ENCODE measurements at places on chromosomes 6 and 20.
A peak's percentile ranks its signal among the peaks of the same experiment; 100 is the strongest.

DNA sequence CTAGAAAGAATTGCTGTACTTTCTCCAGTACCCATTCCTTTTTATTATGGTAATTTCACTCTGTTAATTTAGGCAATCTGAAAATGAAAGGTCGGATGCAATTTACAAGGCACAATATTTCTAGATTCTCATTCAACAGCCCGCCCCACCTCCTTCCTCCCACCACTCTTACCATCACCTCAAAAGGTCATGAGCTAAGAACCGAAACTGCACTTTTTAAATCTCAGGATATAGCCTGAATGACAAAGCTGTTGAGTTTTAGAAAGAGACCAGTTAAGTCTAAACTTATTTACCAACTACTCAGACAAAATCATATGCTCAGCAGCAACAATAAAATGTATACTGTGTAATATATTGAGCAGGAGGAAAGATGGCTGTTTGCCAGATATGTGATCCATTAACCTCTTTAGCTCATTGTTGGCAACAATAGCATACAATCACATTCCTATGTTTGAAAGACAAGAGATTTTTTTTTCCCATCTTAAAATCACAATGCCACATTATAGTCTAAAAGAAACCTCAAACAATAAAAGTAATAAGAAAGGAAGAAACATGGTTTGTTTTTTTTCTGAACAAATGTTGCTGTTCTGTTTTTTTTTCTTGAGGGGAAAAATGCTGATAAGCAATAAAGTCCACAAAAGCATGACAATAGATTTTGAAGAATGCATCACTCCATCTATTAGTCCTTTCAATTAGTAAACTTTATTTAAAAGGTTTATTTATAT lies 1.6 kb upstream of the HS3ST5 start:
- no peak for DNase-seq

GRCh38 chr20:5127204-5127858 lies 523 bp downstream of the CDS2 start:
- peak; percentile 18 for DNase-seq

DNA sequence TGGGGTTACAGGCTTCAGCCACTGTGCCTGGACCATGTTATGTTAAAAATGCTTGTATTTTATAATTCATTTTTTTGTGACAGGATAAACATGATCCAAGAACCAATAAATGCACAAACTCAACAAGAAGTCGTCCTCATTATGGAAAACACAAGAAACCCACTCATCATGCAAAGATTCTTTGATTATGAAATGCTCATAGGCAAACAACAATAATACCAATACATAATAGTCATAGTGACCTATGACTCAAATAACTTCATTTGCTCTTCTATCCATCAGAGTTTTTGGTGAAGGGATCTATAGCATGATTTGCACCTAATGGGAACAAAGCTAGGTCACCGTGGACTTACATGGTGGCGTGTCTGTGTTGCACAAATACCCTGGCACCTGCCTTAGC lies 217.1 kb upstream of the THEMIS start:
- DNase-seq, result no peak

DNA sequence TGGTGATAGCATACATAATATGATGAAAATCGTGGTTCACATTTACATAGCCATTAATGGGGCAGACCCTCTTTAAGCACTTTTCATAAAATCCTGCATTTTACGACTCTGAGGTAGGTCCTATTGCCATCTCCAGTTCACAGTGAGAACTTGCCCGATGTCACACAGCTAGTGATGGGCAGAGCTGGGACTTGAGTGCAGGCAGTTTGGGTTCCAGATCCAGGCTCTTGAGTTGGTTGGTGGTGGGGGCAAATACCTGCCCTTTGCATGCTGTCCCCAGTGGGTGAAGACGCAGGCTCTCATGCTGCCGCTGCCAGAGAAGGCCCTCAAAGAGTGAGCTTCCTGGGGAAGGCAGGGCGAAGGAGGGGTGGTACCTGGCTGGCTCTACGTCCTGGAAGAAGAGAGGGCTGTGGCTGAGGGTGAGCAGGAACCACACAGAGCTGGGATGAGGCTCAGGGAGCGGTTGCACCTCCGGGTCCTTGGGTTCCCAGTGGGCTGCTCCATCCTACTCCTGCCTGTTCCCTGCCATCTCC lies 6.1 kb upstream of the BAK1 start:
- no peak for DNase-seq

DNA sequence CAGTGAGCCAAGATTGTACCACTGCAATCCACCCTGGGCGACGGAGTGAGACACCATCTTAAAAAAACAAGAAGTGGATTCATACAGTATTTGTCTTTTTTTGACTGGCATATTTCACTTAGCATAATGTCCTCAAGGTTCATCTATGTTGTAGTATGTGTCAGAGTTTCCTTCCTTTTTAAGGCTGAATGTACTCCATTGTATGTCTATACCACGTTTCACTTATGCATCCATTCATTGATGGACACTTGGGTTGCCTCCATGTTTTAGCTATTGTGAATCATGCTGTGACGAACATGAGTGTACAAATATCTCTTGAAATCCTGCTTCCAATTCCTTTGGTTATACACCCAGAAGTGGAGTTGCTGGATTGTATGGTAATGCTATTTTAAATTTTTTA lies 28.9 kb upstream of the FAM83D start:
- no peak for DNase-seq

- no peak for DNase-seq
These were observed at the start of gene PCSK2 for GRCh38 chr20:17226410-17227218. PCSK2 (plus strand) TSS chr20:17227040; CDS start chr20:17227306, 266 bp downstream.

GRCh38 chr6:136404627-136405419 lies 115.2 kb upstream of the BCLAF1 start:
- DNase-seq, result no peak

- DNase-seq, result no peak
These were observed 11.8 kb upstream of the CD93 start for GRCh38 chr20:23097636-23098580.

- DNase-seq, result no peak
These were observed 74.6 kb downstream of the SAMD3 start for GRCh38 chr6:130148181-130148580.

GRCh38 chr6:22779062-22779461 lies 209.7 kb downstream of the HDGFL1 start:
- DNase-seq, result no peak

DNA sequence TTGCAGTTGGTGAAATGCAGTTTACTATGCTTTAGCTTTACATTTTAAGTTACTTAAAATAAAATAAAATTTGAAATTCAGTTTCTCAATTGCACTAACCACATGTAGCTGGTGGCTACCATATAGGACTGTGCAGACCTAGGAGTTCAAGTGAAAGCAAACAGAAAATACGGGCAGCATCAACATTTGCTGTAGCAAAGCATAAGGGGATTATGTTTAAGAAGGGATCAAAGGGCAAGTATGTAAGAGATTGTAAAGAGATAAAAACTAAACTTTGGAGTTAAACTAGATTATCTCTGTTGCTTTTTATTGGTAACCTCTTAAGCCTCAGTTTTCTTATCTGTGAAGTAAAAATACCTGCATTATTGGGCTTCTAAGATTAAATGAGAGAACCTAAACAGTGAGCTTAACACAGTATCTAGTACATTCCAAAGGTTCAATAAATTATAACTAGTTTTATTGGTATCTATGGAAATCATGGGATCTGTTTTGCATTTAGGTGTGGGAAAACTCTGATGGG lies 81.2 kb downstream of the SPTLC3 start:
- DNase-seq, result no peak

- DNase-seq, result no peak
These were observed 21.6 kb downstream of the ALDH8A1 start for GRCh38 chr6:134928151-134928900.

GRCh38 chr20:57774951-57775350 lies 65.1 kb upstream of the PMEPA1 start:
- DNase-seq, result no peak

- DNase-seq, result no peak
These were observed 51.7 kb upstream of the TFAP2D start for GRCh38 chr6:50661636-50662035.

DNA sequence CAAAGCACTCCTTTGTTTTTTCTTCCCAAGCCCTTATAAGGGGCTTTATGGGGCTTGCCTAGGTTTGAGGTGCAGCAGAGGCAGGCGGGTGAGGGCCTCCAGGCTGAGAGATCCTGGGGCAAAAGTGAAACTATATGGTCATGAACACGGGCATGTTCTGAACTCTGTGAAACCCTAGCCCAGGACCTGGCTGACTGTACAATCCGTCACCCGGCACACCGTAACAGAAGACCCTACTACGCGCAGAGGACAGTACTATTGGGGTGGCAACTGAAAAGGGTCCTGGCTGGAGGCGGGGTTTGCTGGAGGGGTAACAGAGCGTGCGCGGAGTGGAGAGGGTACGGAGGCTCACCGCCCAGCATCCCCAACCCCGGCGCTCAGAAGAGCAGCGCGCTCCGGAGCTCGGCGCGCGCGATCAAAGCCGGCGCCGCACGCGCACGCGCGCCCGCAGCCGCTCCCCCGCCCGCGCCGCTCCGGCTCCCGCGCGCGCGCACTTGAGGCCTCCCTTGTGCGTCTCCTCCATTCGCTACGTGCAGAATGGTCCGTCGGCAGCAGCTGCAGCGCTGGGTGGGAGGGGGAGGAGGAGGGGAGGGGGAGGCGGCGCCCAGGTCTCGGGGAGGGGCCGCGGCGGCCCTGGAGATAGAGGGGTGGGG lies 54.2 kb downstream of the MRPL14 start:
- peak; percentile 54 for DNase-seq

- no peak for DNase-seq
These were observed 38.6 kb downstream of the PRDM1 start for GRCh38 chr6:106124437-106125430.

GRCh38 chr6:44730771-44731391 lies 343.4 kb downstream of the CDC5L start:
- DNase-seq, result no peak

GRCh38 chr20:21607971-21608725 lies 94.3 kb upstream of the NKX2-2 start:
- no peak for DNase-seq

GRCh38 chr20:44702776-44703175 lies 12.4 kb upstream of the CCN5 start:
- no peak for DNase-seq

GRCh38 chr6:43843669-43844171 lies 73.7 kb downstream of the VEGFA start:
- no peak for DNase-seq

- no peak for DNase-seq
These were observed 11.9 kb downstream of the PCMT1 start for GRCh38 chr6:149761438-149761837.

DNA sequence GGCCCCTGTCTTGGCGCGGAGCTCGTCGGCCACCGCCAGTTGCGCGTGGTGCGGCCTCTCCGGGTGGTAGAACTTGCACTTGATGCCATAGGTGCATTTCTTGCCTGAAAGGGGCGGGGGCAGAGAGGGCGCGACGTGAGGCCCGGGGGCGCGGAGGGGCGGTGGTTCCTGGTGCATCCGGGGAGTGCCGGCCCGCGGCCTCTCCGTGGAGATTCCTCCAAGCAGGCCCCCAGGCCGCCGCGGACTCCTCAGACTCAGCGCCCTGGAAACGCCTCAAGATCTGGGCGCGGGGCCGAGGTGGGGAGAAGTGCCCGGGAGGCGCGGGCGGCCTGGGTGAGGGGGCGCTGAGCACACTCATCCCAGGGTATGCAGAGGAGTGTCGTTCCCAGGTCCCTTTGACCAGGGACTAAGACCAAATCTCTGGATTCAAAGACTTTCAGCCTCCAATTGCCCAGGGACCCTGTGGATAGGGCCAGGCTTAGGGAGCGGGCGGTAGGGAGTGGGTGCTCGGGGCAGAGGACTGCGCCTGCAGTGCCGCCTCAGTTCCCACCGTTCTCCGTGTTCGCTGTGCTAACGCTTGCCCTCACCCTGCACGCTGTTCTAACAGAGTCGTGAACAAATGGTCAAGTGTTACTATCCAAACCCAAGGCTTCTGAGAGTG lies 33.3 kb downstream of the ZC3H12D start:
- DNase-seq, result no peak

- DNase-seq, result no peak
These were observed 48.0 kb downstream of the GCLC start for GRCh38 chr6:53496797-53497375.

- DNase-seq, result no peak
These were observed 48.4 kb upstream of the MEI4 start for GRCh38 chr6:77604476-77604875.

GRCh38 chr6:114445846-114446245 lies 103.0 kb upstream of the HS3ST5 start:
- no peak for DNase-seq

DNA sequence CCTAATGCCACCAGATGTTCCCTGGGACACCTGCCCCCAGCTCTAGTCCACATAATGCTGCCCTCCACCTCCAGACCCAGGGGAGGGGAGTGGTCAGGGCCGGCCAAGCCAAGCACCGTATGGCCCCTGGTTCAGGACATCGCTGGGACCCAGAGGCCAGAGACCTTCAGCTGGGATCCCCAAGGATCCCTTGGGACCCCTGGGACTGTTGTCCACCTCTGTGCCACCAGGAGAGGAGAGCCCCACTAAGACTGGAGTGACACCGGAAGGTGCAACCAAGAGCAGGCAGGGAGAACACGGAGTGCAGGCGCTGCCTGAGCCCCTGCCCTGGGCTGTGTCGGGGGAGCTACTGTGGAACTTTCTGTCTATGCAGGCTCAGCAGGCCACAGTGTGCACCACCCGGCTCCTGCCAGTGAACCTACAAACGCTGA lies 43.6 kb downstream of the CTCFL start:
- DNase-seq, result no peak

DNA sequence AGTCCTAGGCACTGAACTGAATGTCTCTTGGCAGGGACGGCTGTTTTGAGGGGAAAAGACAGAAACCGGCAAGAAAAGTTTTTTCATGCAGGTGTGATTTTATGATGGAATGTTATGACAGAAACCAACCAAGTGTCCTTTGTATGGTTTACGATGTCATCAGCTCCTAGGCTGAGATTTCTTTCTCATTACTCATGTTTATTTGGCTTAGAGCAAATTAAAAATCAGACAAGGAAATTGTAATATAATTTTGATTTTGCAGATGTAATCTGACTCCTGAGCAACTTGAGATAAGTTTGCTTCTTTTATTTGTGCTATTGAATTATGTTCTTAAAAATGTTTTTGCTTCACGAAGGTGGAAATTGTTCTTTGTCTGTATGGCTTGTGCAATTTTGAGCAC lies 58.8 kb upstream of the MAP3K7 start:
- DNase-seq, result no peak

DNA sequence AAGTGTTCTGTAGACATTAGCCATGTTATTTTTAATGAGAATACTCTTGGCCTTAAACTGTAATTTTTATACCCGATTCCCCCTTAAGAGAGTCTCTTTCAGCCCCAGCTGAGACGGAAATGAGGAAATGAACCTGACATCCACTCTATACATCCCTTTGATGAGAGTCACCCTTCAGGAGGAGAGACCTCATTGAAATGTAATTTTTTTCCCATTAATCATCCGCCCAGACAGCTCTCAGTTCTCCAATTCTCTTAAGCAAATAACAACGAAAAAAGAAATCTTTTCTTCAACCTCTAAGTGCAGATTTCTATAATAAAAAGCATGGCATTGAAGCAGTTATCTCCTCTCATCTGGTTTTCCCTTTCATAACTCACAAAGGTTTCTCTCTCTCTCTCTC lies 243.8 kb upstream of the PMEPA1 start:
- DNase-seq, result no peak

- no peak for DNase-seq
These were observed 178.2 kb upstream of the IMPG1 start for GRCh38 chr6:76250666-76251065.

- no peak for DNase-seq
These were observed 56.7 kb downstream of the TRERF1 start for GRCh38 chr6:42394881-42395620.

All from activated T-helper 1 cell treated with anti-CD3 and anti-CD28 coated beads, Interleukin-2, amount 50 U/mL, for 16 hours (primary cell).